Stimulated activated CD8-positive, alpha-beta memory T cell treated with anti-CD3 and anti-CD28 coated beads, Interleukin-4, amount 100 ng/mL, for 1 hour (primary cell): ENCODE measurements at places on chromosomes 13 and 19.

DNA sequence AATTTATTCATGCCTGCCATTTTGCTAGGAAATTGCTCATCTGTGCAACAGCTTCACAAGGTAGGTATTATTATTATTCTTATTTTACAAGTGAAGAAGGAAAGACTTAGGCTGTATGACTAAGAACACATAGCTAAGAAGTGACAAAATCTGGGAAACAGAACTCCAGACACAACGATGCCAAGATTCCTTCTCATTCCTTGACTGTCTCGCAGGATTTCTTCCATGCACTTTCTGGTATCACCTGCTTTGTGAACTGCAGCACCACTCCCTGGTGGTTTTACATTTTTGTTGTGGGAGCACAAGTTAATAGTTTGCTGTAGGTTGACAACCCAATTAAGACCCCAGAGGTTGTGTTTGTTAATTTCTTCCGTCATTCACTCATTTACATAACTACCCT is 188.5 kb downstream of the LACC1 start:
- no peak for DNase-seq

- no peak for DNase-seq
Observed at GRCh38 chr13:75347925-75348324, 134.0 kb downstream of the TBC1D4 start.

DNA sequence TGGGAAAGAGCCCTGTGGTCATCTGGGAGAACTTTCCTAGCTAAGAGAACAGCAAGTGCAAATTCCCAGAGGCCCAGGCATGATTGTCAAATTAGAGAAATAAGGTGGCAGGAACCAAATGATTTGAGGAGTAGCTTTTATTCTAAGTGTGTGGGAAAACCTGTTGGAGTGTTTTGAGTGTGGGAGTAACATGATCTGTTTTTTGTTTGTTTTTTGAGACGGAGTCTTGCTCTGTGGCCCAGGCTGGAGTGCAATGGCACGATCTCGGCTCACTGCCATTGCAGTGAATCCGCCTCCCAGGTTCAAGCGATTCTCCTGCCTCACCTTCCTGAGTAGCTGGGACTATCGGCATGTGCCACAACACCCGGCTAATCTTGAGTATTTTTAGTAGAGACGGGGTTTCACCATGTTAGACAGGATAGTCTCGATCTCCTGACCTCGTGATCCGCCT is 2.4 kb downstream of the SAE1 start:
- DNase-seq: no peak

- DNase-seq: no peak
Observed at GRCh38 chr19:55251341-55252081, 7.3 kb downstream of the PPP6R1 start.

- DNase-seq: no peak
Observed at GRCh38 chr13:89163096-89163495, 1491.9 kb downstream of the SLITRK5 start.

DNA sequence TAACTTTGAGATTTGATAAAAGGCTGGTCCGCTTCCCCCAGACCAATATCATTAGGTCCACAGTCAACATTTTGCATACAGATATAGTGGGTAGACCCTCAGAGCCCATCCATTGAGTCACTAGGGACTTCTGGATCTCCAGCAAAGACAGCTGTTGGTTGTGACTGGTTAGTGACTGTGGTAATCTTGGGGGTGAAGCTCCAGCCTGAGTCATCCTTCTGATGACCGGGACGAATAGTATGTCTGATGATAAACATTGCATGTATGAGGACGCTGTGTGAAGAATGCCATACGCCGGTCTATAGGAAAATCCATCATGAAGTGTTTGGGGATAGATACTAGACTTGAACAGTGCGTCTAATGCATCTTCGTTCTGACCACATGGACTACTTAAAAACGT is 307.0 kb downstream of the UQCRFS1 start:
- DNase-seq: no peak
